Fibroblast of pulmonary artery (primary cell): ENCODE measurements at places on chromosomes 5 and 9.

GRCh38 chr9:133737071-133737773 lies 930 bp downstream of the SARDH start:
- no peak for DNase-seq

- DNase-seq: no peak
These were observed 57.4 kb upstream of the JAK2 start for GRCh38 chr9:4927701-4928100.

DNA sequence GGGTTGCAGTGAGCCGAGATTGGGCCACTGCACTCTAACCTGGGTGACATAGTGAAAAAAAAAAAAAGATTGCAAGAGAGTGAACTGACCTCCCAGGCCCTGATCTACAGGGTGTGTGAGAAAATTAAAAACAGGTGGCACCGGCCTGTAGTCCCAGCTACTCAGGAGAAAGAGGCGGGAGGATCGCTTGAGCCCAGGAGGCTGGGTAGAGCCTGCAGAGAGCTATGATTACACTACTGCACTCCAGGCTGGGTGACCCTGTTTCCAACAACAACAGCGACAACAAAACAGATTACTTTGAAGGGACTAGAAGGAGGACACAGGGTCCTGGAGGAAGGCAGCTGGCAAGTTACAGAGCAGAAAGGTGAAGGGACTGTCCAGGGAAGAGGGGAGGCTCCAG lies 42.2 kb upstream of the FABP6 start:
- no peak for DNase-seq

DNA sequence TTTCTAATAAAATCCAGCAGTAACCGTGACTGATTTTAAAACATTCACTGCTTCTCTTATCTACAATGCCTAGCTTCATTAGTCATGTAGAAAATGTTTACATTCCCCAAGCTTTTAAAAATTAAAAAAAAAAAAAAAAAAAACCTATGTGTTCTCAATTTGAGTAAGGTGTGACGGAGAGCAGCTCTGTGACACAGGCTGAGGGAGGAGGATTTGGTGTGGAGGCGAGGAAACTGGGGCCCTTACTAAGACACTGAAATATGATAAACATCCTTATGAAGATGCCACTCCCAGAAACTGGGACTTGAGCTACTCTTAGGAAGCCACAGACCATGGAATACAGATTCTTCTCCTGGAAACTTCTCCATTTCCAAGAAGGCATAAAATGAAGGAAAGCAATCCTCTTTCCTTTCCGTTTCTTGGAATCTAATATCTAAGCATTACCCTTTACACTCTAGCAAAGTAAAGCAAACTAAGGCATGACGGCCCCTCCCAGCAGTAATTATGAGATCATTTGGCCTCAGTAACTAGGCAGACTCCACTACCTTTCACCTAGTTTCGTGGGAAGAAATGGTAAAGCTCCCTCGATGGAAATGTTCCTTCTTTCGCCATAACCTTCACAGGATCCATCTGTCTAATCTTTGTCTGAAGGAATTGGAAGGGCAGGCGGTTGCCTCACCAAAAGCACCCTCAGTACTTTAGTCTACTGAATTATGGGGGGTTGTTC lies 23.5 kb downstream of the GRAMD2B start:
- DNase-seq: peak; percentile 51

DNA sequence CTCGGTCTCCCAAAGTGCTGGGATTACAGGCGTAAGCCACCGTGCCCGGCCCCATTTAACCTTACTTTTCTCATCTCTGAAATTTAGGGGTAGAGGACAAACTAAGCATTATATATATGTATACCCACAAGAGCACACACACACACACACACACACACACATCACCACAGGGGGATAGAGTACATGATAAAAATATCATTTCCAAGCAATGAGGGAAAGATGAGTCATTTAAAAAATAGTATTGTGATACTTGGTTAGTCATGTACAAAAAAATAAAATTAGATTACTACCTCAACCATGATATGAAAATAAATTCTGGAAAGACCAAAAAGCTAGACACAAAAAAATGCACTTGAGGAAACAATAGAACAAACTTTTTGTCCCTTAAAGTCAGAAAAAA lies 67.2 kb downstream of the CDH18 start:
- DNase-seq: peak; percentile 35

DNA sequence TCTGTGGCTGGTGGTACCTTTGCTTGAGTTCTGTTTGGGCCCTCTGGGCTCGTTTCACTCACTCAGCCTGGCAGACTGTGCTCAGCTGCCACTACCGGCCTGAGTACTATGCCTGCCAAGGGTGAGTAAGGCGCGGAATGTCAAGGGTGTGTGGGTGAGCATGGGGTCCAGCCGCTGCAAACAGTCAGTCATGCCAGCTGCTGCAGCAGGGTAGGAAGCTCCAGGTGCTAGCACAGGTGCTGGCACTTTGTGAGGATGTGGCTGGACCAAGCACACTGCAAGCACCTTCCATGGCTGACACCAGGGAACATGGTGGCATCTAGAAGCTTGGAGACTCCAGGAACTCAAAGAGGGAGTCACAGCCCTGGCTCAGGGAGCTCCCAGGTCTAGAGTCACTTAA lies 368.6 kb upstream of the ACO1 start:
- DNase-seq: no peak

GRCh38 chr9:124283228-124283814 lies 25.6 kb downstream of the NEK6 start:
- no peak for DNase-seq

DNA sequence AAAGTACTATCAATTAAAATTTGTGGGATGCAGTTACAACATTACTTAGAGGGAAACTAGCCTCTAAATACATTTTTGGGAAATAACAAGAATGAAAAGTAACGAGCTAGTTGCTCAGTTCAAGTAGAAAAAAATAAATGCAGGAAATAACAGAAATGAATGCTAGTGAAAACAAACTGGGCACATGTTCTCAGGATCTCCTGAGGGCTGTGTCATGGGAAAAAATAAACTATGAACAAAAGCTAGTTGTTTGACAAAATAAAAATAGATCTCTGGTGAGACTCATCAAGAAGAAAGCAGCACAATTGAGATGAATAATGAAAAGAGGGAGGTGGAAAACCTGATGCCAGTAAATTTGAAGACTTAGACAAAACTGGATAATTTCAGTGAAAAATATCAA lies 16.3 kb downstream of the IDNK start:
- DNase-seq: no peak

DNA sequence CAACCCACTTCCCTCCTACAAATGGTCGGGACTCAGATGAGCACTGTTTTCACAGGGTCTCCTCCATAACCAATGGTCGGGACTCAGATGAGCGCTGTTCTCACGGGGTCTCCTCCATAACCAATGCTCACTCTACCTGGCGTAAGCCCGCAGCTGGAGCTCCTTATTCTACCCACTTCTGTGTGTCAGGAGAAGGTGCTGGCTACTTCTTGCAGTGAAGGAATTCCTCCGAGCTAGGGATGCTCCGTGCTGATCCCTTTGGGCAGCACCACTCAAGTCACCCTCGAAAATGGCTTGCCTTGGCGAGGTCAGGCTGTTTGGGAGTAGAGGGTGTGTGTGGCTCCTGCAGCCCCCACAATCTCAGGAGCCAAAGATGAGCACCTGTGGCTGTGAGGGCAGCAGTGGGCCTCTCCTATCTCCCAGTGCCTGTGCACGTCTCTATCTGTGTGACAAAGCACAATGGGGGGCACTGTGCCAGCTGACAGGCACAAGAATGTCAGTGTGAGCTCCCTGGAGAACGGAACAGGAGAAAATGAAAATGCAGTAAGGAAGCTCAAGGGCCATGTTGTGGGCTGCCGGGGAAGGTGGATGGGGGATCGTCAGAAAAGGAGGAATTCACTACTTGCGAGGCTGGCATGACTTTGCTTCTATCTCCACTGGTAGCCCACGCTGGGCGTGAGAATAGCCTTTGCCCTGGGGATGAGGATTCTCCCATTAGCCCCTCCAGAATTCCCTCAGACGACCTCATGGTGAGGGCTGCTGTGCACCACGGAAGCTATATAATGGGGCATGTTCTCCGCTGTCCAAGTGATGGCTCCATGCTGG lies 3.9 kb upstream of the BTNL9 start:
- no peak for DNase-seq

DNA sequence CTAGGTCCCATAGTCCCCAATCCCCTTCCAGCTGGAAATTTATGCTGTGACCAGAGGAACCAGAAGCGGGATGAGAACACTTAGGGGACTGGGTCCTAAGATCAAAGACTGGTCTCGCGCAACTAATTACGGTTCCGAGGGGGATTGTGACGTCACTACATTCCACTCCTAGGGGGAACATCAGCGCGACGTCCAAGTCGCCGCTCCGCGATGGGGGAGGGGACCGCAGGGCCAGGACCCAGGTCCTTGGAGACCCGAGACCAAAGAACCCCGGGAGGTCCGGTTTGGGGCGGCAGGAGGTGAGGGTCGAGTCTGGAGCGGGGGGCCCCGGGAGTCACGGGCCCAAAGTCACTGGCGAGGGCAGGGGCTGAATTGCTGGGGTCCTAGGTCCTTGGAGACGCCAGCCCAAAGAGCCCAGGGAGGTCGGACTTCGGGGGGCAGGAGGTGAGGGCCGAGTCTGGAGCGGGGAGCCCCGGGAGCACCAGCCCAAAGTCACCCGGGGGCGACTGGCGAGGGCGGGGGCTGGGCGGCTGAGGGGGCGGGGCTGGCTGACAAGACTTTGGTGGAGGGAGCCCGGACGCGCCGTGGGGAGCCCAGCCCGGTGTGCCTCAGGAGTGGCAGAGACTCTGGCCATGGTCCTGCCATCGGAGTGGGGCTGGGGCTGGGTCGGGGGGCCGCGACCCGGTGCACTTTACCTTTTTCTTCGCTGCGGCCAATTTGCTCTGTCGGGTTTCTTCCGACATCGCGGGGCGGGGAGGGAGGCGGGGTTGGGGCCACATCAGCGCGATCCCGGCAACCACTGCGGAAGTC lies at the start of gene GOLGA2:
GOLGA2 (minus strand) TSS at position 810 of the 810 bp plus-strand sequence; CDS start at position 779, 31 bp downstream.
- DNase-seq: peak; percentile 72

- peak; percentile 88 for DNase-seq
These were observed 173.4 kb upstream of the NR3C1 start for GRCh38 chr5:143576711-143577484.

- DNase-seq: no peak
These were observed 5.8 kb upstream of the TBC1D9B start for GRCh38 chr5:179913461-179913860.

DNA sequence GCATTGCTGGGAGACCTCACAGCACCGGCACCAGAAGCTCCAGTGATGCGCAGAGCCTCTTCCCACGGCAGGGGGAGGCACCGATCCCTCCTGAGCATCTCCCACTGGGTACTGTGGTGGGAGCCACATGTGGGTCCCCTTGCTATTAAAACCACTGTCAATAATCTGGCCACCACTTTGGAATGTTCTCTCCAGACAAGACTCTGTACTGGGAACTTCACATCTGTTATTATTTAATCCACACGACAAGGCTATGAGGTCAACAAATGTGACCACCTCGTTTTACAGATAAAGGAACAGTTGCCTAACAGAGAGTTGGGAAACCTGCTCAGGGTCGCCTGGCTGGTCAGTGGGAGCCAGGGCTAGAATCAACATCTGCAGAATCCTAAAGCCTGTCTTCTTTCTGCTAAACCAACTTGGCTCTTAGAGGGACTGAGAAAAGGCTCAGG lies 72.7 kb downstream of the EPB41L4B start:
- peak; percentile 15 for DNase-seq

DNA sequence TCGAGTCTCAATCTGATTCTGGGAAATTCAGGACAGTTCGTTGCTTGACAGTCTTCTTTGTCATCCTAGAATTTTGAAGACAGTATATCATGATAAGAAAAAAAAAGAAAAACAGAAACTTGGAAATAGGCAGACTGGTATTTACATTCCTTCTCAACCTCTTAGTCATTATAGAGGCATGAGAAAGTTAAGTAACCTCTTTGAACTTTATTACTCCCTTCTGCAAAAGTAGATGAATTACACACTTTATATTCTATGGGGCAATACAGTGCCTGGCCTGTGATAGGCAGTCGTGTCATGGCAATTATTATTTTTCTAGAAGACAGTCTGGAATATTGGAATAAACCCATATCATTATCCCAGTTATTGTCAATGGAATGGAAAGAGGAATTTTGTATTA lies 828.9 kb downstream of the TLR4 start:
- DNase-seq: no peak

DNA sequence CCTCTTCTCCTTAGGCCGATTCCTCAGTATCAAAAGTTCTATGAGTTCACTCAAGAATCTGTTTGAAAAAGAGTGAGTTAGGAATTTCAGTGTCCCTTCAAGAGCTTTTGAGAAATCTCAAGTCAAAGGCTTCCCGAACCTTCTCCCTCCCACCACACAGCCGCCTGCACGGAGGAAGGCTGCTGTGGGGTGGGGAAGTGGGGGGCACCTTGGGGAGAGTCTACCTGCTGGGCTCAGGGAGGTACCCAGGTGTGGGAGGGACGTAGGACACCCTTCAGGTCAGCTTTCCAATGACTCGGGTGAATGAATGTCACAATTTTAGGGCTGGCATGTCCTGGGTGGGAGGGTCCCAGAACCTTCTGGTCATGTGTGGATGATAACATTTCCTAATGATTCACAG lies 17.5 kb downstream of the CXCL14 start:
- DNase-seq: no peak

DNA sequence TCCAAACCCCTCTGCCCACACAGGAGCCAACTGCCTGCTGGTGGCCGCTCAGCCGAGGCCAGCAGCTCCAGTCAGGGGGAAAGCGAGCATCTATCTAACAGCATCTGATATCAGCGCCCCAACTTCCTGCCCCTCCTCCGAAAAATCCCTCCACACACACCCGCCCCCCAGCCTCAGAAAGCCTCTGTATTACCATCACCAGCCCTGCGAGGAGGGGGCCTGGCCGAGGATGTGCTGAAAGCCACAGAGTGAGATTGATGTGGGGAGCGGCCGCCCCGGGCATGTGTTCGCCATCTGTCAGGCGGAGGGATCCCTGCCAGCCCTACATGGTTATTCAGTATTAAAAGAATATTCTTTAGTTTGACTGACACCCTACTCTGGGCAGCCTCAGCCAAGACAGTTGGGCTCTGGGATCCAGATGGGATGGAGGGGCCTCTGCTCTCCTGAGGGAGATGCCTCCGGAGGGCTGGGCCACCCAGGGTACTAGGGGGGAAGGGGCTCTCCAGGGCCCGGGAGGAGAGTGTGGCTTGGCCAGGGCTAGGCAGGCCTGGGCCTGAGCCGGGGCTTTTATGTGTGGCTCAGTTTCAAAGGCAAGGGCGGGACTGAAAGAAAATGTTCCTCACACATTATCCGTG lies 98.0 kb downstream of the HSD17B3 start:
- DNase-seq: no peak

- DNase-seq: no peak
These were observed 143.5 kb upstream of the PPP1R2B start for GRCh38 chr5:156706631-156707030.

- no peak for DNase-seq
These were observed 19.9 kb downstream of the PNPLA7 start for GRCh38 chr9:137530331-137530730.

GRCh38 chr5:135737701-135738563 lies 96.5 kb upstream of the SLC25A48 start:
- DNase-seq: no peak
